Left renal pelvis (tissue), 4 donors: ENCODE measurements at places on chromosomes 16 and 17.

DNA sequence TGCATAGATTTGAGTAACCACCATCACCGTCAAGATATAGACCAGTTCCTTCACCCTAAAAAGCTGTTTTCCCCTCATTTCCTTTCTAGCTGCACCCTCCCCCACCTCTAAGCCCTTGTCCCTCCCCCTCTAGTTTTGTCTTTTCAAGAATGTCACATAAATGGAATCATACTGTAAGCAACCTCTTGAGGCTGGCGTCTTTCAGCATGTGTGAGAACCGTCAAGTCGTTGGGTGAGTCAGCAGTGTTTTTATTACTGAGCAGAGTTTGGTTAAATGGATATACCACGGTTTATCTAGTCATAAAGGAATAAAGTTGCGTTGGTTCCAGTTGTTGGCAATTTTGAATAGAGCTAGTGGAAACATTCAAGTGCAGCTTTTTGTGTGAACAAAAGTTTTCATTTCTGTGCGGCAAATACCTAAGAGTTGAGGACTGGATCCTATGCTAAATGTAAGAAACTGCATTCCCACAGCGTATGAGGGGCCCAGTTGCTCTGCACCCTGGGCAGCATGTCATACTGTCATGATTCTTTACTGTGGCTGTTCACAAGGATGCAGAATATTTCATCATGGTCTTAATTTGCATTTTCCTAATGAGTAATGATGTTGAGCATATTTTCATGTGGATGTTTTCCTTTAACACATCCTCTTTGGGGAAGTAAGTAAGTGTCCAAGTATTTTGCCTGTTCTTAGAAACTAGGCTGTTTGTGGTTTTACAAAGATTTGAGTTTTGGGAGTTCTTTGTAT lies 264.3 kb downstream of the CPPED1 start:
- DNase-seq, result no peak

DNA sequence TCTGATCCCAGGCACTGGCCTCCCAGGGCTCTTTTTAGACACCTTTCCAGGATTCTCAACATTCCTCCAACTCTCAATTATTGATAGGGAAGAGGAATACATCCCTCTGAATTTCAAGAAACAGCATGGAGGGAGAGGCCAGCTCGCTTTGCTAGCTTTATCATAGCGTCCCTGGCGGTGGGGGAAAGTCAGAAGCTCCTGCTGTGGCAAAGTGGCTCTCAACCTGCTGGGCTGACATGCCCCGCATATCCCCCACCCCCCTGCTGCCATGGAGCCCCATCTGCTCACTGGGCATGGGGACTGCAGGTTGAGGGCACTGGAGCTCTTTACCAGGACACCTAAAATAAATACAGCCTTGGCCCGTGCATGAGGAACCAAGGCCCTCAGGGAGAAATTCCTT lies 140.3 kb downstream of the SLC39A11 start:
- no peak for DNase-seq

DNA sequence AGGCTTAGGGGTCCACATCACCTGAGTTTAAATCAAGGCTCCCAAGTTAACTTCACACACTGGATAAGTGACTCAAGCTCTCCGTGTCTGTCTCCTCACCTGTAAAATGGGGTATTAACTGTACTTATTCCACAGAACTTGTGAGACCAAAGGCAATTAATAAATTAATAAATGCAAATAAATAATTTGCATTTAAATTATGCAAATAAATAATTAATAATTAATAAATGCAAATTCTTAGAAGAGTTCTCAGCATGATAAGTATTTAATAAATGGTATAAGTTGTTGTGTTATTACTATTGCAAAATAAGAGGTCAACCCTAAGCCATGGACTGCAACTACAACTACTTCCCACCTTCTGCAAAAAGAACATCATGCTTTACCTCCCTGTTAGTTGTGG lies 13.7 kb upstream of the CXCL16 start:
- no peak for DNase-seq

DNA sequence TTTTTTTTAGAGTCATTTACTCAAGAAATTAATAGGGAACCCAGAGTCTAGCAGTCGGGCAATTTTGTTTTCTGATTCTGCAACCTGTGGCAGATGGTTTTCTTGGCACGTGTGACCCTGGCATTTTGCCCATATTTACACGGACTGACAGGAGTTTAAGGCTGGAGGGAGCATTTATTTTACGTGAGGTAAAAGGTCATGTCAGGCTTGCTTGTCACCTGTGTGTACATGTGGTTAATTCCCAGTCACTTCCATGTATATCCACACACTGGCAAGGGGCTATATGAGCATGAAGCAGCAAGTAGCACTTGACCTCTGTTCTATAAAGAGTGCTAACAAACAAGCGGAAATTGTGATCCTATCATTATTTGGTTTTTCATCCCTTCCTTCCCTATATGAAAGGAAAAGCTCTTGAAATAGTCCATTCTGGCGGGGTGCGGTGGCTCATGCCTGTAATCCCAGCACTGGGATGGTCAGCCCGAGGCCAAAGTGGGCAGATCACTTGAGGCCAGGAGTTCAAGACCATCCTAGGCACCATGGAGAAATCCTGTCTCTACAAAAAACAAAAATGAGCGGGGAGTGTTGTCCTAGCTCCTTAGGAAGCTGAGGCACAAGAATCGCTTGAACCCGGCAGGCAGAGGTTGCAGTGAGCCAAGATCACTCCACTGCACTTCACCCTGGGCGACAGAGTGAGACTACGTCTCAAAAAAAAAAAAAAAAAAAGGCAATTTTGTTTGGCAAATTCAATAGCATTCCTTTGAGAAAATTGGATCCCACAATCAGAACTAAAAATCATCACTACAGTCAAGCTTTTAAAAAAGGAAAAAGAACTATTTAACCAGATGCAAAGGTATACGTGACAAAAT lies 2.1 kb downstream of the SPAG9 start:
- DNase-seq, result no peak

DNA sequence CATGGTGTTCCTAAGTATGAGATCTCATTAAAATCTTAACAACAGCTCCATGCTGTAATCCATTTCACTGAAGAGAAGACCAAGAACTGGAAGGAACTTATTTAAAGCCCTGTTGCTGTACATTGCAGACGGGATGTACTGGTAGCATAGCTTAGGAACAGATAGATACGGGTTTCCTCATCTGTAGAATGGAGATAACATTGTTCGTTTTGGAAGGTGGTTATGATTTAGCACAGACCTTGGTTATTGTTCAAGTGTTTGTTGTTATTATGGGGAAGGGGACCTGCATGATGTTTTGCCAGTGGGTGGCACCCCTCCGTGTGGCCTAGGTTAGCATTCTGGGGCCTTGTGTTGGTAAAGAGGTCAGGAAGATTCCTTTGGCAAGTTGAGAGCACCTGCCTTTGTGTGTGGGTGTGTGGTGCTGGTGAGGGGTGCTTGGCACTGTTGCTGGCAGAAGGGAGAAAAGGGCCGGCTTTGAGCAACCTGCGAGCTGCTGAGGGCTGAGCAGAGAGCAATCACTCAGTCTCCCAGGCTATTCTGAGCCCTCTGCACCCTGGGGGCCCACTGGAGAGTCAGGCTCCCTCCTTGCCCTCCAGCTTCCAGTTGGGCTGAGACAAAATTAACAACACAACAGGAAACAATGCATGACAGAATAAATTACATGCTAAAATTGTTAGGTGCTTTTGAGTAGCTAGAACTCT lies 2.3 kb downstream of the TAOK2 start:
- DNase-seq, result no peak

DNA sequence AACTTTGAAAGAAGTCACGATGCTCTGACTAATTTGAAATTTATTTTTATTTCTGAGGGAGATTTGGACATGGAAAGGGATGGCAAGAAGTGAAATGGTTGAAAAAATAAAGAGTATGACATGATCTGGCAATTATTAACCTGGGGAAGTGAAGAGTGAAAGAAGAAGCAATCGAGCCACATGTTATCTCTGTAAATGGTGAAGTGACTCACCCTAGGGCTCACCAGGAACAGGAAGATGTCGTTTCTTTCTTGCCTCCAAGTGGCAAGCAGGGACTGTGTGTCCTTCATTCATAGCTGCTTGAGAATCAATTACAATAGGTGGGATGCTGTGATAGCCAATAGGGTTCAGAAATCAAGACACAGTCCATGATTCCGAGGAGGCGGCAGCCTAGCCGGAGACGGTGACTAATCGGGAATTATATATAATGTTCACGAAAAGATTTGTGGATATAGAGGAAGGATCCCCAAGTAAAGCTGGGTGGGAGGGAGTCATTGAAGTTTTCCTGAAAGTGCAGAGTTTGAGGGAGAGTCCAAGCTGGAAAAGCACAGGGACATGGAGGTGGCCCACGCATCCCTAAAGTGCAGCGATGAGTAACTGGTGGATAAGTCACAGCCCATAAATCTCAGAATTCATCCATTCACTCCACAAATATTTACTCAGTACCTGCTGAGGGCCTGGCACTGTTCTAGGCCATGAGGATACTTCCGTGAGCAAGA lies 18.2 kb upstream of the KRT20 start:
- DNase-seq, result peak; percentile 14

- DNase-seq, result no peak
Observed at GRCh38 chr17:59372138-59372751, 40.8 kb downstream of the YPEL2 start.

- DNase-seq, result peak; percentile 82
Observed at GRCh38 chr17:72614871-72615626, 477.4 kb downstream of the SLC39A11 start.

DNA sequence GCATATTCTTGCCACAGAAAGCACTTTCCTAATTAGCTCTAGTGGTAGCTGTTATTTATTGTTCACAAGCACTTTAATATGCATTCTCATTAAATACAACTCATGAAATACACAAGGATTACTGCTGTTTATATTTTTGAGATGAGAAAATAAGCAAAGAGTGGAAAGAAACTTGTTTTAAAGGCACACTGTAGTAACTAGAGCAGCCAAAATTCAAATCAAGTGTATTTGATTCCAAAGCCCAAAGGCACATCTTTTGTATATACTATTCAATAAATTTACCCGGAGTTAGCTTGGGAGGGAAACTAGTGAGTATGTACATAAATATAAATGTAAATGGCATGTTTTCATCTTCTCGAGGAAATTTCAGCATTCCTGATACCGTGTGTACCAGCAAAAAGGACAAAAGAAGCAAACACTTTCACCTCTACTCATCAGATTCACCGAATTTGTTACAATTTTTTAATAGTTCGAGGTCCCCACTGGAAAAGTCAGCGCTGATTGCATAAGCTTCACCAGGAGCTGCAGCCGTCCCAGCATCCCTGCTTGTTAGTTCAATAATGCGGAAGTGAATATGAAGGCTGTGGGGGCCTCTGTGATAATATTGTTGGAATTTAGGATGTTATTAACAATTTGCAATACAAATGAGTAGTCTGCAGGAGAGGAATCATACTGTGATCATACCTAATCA lies 371.6 kb upstream of the MON1B start:
- DNase-seq, result no peak

DNA sequence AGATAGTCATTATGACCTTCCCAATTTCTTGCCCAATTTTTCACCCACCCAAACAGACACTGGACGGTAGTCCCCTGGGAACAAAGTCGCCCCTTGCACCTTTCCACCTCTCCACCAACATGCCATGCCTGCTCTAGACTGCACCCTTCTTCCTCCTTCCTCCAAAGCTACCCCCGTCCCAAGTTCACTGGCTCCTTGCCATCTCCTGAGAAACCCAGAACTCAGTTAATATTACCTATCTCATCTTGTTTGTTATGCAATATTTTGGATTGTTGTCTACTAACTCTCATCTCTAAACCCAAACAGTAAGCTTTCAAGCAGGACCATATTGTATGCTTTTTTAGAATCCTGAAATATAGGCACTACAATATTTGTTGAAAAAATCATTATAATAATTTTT lies 63.3 kb downstream of the USP31 start:
- DNase-seq, result no peak

DNA sequence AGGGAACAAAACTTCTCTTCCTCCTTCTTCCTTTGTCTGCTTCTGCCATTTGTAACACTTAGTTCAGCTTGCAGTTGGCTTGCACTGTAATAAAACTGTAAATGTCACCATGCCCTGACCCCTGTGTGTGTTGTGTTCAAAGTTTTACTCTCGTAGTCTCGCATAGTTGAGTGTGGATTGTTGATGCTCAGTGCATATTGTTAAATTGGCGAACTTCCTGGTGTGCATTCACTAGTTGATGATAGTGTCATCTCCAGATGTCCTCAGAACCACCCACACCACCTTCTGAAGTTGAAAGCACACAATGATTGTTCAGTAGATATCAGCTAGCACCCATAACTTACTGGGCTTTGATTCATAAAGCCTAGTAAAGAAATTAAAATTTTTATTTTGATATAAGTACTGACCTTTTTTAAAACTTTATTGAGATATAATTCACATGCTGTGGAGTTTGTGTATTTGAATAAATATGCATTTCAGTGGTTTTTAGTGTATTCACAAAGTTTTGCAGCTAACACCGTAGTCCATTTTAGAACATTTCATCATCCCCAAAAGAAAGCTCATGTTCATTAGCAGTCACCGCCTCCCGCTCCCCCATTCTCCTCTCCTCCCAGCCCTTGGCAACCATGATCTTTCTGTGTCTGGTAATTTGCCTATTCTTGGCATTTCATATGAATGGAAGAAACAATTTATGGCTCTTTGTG lies 25.0 kb downstream of the USP10 start:
- no peak for DNase-seq

DNA sequence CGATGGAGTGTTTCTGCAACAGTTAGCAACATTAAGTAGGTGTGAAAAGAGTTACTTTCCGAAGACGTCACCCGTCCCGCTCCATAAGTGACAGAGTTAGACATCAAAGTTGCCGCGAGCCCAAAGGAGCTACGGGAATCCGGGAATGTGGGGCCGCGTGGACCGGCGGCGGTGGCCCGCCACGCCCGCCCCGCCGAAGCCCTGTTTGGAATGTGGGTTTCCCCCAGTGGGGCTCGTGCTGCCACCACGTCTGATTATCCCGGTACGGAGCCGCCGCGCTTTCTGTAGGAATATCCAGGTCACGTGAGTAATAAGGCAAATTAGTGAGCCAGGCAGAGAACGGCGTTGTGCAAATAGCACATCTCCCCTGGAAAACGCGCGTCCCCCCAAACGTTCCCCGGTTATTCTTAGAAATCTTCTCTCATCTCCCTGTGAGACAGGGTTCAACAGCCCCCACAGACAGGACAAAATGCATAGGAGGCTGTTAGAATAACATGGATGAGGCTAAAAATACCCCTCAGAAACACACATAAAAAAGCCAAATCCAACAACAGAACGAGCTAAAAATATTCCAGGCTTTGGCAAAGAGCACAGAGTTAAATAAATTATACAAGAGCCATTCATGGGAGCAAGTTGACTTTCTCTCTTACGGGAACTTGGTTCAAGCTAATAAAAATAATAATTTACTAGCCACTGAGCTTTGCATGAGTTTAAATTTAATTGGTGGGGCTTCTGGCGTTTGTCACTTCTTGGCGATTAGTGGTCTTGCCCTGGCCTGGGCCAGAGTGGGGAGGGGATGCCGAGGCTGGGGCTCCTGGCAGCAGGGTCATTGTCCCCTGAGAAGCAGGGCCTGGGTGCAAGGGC lies 8.6 kb downstream of the BAHCC1 start:
- DNase-seq, result no peak

GRCh38 chr16:67394155-67395104 lies 1.1 kb upstream of the TPPP3 start:
- DNase-seq, result no peak
